Fibroblast of mammary gland (primary cell): ENCODE measurements at places on chromosomes 7 and 10.
A peak's percentile ranks its signal among the peaks of the same experiment; 100 is the strongest.

DNA sequence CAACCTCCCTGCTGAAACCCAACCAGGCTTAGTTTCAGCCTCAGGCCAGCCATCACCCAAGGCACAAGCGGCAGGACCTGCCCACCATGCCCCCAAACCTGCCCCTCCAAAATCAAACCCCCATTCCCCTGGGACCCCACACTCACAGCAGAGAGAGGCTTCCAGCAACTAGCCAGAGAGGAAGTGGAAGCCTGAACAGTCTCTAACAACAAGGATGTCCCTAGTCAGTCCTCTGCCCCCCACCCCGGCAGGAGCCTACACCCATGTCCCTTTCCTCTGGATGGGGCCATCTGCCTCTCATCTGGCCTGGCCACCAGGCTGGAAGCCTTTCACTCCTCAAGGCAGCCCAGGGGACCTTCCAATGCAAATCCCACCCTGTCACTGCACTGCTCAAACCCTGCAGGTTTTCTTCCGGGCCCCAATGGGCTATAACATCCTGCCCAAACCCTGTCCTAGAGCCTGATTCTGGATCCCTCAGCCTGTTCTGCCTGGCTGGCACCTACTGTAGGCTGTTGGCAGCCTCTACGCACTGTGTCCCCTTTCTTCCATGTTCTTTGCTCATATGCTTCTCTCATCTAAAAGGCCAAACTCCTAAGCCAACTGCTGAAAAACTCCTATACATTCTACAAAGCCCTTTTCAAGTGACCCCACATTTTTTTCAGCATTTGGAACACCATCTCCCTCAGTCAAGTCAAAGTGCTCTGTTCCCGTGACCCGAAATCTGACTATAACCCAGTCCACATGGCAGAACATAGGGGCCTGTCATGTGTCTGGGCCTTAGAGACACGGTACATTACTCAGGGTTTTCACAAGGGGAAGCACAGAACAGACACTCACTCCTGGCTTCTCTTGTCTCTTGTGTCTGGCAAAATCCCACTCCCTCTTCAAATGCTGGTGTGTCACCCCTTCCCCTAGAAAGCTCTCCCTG is 253.3 kb downstream of the TNS3 start:
- DNase-seq = no peak

GRCh38 chr10:76552091-76552873 is 1085.3 kb downstream of the KCNMA1 start:
- no peak for DNase-seq

- DNase-seq = peak; percentile 73
Measured at GRCh38 chr7:105304040-105304895, 84.5 kb downstream of the SRPK2 start.

DNA sequence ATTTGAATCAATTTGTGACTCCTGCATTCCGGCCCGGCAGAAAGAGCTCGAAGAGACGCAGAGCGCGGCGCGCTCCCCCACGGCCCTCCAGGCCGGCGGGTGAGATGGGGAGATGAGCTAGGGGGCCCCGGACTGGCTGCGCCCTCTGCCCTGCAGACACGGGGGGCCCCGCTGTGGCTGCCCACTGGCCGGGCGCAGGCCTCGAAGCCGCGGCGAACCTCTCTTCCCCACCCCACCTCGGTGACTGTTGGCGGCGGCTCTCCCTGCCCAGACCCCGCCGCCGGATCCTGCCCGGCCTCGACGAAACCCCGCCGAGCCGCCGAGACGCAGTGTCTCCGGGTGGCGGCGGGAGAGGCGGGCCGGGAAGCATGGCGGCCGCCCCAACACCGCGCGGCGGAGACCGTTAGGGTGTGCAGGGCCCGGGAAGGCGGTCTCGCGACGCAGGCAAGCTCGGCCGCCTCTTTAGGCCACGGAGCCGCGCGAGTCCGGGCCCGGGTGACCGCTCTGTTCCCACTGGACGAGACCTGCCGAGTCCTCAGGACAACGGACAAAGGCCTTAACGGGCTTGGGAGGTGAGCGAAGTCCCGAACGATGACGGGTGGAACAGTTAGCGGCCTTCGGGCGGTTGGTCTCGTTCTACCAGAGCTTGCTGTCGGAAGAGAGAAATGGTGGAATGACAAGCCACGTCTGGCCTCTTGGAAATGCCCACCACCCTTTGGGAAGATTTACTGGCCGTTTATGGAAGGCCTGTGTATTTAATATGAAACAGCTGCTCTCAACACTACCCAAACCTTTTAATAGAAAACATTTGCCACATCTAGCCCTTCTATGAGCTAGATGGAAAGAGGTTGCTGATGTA is 24.3 kb downstream of the NUP42 start:
- DNase-seq = no peak

DNA sequence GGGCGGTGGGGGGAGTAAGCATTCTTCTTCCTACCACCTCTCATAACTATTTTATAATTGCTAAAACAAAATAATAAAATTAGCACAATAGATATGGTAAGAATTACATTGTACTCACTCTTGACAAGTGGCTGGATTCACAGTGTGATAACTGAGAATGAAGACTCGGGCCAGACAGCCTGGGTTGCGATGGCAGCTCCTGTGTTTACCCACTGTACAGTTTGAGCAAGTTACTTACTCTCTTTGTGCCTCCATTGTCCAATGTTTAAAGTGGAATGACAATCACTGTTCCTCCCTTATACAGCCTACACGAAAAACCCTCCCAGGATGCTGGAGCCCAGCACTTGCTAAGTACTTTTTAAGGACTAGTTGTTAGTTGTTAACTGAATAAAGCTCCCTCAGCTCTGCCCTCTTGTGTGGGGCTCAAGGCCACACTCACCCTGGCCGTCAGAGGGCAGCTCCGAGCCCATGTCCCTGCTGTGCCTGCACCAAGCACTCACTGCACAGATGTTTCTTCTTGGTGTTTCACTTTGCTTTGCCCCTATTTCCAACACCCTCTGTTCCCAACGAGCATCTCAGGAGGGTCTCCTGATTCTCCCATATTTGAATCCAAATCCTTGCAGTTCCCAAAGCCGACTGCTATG is 56.4 kb upstream of the NPS start:
- no peak for DNase-seq

- DNase-seq = peak; percentile 96
Measured at GRCh38 chr7:107948645-107949442, 54.1 kb downstream of the LAMB1 start.

DNA sequence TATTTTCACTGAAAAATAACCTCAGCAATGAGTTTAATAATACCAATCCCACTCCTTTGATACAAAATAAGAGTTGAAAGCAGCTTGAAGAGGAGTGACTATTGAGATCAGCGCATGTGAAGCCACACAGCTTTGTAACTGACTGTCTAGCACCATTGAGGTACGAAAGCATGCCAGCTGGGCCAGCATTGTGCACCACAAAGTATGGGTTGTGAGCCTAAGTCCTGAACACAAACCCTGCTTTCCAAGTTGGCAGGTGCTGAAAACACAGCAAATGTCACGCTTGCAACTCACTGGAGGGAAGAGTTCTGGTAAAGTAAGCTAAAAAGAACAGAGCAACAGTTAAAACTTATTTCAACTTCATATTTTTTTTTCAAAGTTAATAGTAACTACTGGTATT is 4.0 kb upstream of the FAM53B start:
- no peak for DNase-seq

DNA sequence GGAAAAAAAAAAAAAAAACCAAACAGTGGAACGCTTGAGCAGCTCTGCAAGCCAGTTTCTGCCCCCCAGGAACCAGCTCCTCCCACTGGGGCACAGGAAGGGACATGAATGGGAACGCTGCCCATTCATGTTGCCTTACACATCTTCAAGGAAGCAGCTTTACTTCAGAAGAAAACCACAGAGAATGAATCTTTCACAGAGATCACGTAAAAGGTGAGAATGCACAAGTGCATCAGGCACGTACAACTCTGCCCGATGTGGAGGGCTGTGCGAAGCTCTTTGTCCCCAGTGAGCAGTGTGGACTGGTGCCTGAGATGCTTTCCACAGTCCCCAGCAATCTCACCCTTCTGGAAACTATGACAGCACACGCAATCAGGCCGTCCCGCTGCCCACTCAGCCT is 106.2 kb downstream of the DLG5 start:
- no peak for DNase-seq

DNA sequence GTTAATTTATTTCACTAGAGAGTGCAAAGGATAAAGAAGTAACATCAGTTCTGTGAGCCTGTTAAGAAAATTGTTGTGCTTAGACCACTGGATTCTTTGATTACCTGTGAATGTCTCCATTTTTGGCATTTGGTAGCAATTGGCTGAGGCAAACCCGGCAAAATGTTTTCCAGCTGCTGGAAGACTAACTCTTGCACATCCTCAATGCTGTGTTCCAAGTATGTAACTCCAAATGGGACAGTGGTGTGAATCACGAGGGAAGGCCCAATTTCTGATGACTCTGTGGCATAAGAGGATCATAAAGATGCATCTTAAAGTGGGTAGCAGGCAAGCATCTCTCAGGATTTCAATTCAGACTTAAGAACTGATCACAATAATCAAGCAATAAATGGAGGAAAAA is 268.8 kb downstream of the RNLS start:
- peak; percentile 20 for DNase-seq

DNA sequence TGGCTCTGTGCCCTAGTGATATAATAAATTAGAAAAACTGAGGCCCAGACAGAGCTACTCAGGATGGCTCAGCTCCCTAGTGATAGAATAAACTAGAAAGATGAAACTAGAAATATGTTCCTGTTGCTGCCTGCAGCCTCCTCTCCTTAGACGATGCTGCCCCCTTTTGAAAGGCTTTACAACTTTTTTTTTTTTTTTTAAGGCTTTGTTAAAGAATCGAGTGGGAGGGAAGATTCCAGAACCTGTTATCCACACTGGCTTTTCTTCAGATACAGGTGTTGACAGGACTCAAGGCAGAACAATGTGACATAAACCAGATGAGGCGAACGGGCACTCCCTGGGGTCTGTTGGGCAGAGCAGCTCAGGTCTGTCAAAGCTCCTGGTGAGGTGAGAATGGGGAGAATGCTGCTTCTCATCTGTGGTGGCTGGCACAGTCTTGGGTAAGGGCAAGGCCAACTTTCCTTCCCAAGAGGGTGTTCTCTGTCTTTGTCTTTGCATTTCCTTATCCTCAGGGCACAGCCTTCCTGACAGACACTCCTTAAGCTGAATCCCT is 175.1 kb downstream of the COBL start:
- DNase-seq = peak; percentile 55

DNA sequence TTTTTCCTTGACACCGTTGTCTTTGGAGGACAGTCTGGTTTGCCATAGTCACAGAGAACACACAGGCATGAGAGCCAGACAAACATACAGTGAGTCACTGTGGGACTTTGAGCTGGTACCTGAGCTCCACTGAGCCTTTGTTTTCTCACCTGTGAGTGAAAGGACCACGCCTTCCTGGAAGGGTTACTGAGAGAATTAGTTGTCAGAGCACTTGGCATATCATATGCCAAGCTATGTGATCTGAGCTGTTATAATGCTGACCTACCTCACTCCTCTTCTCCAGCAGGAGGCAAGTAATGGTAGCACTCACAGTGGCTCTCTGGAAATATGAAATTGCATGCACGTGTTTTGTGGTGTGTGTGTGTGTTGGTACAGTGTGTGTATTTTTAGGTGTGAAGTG is 59.7 kb downstream of the CXCL12 start:
- no peak for DNase-seq

DNA sequence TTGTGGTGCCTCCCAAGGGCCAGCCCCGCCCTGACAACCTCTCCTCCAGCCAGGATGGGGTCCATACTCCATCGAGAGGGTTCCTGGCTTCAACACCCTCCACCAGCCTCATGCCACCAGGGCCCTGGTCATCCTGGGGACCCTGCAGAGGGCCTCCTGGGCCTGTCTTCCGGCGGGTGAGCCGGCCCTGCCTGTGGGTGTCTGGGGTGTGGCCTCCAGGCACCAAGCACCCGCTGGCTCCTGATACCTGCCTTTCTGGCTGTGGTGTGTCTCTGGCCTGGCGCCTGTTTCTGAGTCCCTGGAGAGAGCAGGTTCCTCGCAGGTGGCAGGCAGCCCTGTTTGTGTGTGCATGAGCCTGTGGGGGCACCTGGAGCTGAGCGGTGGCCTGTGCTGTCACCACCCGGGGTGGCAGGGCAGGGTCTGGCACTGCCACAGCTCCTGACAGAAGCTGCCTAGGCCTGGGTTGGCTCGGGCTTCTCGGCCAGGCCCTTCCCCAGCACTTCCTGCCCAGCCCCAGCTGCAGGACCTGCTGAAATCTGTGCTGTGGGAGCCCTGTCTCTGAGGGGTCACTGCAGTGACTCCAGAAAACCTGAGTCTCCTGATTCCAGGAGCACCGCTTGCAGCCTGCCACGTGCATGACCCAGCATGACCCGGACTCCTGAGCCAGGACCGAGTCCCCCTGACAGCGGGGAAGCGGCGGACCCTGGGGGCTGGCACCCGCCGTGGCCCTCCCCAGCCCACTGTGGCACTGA is 18.4 kb downstream of the ADAM8 start:
- no peak for DNase-seq

- no peak for DNase-seq
Measured at GRCh38 chr10:59072038-59072437, 104.4 kb upstream of the PHYHIPL start.

GRCh38 chr7:139396323-139396951 is 36.7 kb downstream of the LUC7L2 start:
- DNase-seq = peak; percentile 2

DNA sequence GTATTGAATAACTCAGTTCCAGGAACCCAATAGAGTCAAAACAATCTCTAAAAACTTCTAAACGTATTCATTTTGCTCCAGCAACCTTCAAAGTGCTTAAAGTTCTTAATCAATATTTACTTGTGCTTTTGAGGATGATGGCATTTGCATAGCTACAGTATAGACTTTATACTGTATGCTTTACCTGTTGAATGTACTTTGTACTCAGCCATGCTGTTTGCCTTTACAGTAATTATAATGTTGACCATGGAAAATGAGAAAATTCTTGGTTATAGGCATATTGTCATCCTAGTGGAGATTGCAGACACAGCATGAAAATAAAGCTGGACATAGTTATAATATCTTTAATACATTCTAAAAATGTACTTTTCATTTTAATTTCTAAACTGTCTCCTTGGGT is 762.7 kb upstream of the PHF14 start:
- no peak for DNase-seq

DNA sequence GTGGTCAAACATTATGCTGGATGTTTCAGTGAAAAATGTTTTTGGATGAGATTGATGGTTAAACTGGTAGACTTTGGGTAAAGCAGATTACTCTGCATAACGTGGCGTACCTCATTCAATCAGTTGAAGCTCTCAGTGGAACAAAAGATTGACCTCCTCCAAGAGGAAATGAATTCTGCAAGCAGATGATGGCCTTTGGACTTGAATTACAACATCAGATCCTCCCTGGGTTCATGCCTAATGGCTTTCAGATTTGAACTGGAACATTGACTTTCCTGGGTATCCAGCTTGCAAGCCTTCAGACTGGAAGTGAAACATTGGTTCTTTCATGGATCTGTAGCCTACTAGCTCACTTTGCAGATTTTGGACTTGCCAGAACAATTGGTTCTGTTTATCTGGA is 169.3 kb upstream of the MALRD1 start:
- DNase-seq = no peak

DNA sequence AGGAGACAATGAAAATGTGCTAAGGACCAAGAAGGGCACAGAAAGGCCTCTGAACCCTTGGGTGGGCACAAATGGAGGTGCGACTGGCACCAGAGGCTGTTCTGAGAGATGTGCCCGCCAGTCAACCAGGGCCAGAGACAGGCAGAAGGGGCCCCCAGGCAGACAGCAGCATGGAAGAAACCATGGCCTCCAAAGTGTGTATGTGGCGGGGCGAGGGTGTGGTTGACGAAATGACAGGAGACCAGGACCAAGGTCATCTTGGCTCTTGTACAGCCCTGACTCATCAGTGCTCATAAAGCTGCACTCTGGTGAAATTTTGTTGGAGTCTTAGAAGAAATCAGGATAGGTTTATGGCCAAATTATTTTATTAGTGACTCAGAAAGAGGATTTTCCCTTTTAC is 4.0 kb upstream of the MRPS24 start:
- DNase-seq = peak; percentile 96

GRCh38 chr10:131695496-131696165 is 205.2 kb upstream of the PPP2R2D start:
- no peak for DNase-seq
